ENCODE measurements at places on chromosomes 4 and X.

GRCh38 chrX:21503593-21503992 is 129.4 kb downstream of the CNKSR2 start:
- DNase-seq, result no peak

DNA sequence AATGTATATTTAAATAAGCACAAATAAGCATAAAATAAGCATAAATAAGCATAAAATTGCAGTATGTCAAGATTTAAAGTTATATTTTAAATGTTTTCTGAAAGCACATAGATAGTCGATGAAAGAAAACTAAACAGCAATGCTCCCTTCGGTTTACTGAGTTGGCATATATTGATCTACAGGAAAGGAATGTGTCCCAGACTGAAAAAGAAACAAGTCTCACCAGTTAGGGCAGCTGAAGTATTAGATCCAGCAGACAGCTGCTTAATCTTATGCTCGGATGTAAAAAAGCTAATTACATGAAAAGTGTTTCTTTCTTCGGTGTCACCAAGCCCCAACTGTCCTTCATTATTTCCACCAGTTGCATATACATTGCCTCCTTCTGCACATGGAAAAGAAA is 8.7 kb downstream of the RPGR start:
- DNase-seq, result no peak

DNA sequence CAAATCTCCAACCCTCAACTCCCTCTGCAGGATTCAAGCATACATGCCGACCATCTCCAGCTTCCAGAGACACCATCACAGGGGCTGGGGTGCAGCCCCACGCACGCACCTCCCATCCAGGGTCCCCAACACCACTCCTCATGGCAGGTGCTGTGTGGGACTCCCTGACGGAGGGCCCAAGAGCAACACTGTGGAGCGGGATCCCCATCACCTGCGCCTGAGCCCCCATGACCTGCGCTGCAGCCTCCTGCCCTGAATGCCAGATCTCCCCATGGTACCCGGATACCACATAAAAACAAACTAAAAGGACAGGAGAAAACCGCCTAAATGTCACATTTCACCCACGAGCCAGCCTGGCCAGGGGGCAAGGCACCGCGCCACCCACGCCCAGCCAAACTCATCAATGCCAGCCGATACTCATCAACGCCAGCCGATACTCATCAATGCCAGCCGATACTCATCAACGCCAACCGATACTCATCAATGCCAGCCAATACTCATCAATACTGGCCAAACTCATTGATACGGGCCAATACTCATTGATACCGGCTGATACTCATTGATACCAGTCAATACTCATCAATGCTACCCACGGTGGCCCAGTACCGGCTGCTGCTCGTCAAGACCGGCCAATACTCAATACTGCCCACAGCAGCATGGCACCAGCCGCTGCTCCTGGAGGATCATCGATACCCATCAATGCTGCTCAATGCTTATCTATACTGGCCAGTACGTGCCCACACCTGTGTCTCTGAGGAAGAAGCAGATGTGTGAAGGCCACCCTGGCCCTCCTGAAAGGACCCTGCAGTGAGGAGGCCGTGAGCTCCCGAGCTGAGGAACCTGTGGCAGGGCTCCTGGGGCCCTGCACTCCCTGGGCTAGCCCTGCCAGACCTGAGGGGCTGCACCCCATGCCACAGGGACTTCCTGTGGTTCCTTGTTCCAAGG is 6.2 kb downstream of the CTBP1 start:
- no peak for DNase-seq

DNA sequence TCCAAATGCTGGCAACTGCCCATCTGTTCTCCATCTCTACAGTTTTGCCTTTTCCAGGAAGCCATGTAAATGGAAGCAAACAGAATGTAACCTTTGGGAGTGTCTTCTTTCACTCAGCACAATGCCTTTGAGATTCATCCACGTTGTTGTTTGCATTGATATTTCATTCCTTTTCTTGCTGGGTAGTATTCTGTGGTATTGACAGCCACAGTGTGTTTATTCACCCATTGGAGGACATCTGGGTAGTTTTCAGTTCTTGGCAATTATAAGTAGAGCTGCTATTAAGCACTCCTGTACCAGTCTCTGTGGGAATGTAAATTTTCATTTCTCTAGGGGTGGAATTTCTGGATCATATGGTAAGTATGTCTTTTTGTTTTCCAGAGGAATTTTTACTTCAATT is 194.3 kb upstream of the RPS6KA3 start:
- no peak for DNase-seq

- DNase-seq, result no peak
Observed at GRCh38 chr4:41122775-41123174, 91.6 kb downstream of the APBB2 start.

DNA sequence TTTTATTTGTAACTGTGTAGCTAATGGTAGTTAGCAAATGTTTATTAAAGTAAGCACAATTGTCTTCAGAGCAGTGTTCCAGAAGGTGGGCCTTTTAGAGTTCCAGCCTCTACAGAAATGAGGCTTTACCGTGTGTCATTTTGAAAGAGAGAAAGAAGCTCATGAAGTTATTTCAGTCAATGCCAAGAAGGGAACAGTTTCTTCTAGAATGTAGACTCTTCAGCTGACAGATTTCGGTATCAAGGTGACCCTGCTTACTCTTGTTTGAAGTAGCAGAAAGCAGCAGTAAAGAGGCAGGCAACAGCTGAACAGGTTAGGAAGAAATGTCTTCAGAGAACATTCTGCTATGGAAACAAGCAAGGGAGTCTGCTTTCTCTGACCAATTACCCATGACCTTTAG is 93.6 kb downstream of the TASL start:
- DNase-seq, result no peak

DNA sequence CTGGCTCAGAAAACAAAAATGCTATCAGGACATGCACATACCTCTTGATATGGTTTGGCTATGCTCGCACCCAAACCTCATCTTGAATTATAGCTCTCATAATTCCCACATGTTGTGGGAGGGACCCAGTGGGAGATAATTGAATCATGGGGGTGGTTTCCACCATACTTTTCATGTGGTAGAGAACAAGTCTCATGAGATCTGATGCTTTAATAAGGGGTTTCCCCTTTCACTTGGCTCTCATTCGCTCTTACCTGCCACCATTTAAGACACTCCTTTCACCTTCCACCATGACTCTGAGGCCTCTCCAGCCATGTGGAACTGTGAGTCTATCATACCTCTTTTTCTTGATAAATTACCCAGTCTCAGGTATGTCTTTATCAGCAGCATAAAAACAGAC is 958.6 kb downstream of the TRAM1L1 start:
- DNase-seq, result no peak

DNA sequence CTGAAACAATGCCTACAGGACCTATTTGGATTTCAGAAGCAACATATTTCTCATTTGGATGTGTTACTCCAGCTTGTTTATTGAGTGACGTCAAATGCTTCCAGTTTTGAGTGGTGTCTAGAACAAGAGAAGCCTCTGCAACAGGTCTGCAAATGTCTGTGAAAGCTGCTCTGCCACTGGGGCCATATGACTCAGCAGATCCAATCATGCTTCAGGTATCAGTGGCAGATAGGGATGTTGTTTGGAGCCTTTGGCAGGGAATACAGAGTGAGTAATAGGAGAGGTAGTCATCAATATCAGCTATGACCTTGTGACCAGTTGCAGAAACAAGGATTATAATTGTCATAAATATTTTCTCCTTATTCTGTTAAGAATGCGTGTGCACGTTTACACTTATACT is 141.1 kb upstream of the ZXDA start:
- DNase-seq, result no peak

GRCh38 chr4:72318421-72319170 is 250.4 kb downstream of the ADAMTS3 start:
- DNase-seq, result no peak

DNA sequence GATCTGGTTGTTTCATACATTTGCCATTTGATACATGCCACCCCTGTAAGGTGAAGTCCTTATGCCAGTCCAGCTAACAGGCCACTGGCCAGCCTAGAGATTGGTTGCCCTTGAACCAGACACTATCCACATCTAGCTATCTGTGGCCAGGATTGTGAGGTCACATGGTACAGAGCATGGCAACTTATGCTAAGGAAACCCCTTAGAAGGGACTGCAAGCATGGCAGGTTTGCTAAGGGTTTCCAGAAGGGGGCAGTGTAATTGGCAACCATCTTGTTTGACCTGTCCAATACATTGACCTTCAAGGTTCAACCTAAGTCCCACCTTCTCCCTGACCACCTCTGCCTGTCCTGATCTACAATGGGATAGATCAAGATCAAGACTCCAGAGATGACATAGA is 47.5 kb downstream of the SMC1A start:
- no peak for DNase-seq

GRCh38 chr4:48268956-48269860 is at the start of gene TEC:
TSS of gene TEC (minus strand) at chr4:48269838. CDS start at chr4:48228614, 41,224 bp downstream.
- DNase-seq, result peak; percentile 49

GRCh38 chrX:361231-362145 is 25.2 kb downstream of the PPP2R3B start:
- DNase-seq, result no peak

- no peak for DNase-seq
Observed at GRCh38 chr4:87717276-87718031, 67.4 kb downstream of the DMP1 start.

- DNase-seq, result no peak
Observed at GRCh38 chr4:151652841-151653547, 107.8 kb downstream of the GATB start.

GRCh38 chr4:113169368-113169767 is 119.9 kb downstream of the ANK2 start:
- DNase-seq, result no peak

- DNase-seq, result no peak
Observed at GRCh38 chr4:7146786-7147115, 45.6 kb upstream of the SORCS2 start.

- no peak for DNase-seq
Observed at GRCh38 chrX:43313035-43313434, 343.1 kb upstream of the MAOA start.

GRCh38 chr4:173135241-173135847 is 33.3 kb upstream of the GALNT7 start:
- DNase-seq, result no peak

GRCh38 chrX:133630362-133630761 is 215.1 kb upstream of the GPC4 start:
- DNase-seq, result no peak

DNA sequence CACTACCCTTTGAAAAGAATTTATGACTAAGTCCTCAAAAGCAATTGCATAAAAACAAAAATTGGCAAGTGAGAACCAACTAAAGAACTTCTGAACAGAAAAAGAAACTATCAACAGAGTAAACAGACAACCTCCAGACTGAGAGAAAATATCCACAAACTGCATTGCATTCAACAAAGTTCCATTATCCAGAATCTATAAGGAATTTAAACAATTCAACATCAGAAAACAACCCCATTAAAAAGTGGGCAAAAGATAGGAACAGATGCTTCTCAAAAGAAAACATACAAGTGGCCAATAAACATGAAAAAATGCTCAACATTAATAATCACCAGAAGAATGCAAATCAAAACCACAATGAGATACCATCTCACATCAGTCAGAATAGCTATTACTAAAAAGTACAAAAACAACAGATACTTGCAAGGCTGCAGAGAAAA is 130.2 kb downstream of the GASK1B start:
- no peak for DNase-seq

DNA sequence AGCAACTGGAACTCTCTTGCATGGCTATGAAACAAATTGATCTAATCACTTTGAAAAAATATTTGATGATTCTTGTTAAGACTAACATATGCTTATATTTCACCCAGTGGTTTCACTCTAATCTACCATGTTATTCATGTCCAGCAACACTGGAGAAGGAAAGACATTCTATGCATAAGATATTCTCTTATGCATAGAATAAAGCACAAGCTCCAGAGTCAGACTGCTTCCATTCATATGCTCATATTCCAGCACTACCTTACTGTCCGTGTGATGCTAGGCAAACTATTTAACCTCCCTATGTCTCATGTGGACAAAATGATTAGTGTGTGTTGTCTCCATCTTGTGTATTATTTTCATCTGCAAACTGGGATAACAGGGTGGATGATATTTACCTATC is 124.1 kb downstream of the RNF150 start:
- no peak for DNase-seq

DNA sequence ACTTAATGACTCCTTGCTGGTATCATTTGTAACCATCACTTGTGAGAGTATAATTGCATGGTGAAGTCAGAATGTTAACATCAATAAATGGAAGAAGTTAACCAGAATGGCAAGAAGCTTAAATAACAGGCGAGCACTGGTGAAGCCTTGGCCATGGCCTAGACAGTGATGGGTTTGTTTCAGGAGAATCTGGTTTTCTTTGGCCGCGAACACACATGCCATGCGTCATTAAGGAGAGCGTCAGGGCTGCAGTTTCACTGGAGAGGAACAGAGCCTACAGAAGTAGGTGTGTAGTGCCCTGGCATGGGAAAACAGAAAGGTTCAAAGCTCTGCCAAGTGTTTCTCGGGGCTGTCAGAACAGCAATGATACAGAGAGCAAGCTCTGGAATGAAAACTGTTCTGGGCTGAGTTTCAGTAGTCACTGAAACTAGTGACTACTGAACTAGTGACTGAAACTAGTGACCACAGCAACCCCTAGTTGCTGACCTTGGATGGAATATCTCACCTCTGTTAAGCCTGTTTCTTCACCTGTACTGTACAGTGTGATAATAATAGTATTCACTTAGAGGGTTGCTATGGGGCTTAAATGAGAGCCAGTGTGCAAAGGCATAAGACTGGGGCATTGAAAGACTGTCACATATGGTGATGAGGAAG is 93.8 kb downstream of the C4orf51 start:
- no peak for DNase-seq

GRCh38 chrX:39016556-39016955 is 215.3 kb downstream of the MID1IP1 start:
- DNase-seq, result no peak

GRCh38 chrX:63718010-63718694 is 66.9 kb downstream of the ARHGEF9 start:
- DNase-seq, result no peak

GRCh38 chrX:16979226-16979625 is 32.8 kb downstream of the REPS2 start:
- no peak for DNase-seq

DNA sequence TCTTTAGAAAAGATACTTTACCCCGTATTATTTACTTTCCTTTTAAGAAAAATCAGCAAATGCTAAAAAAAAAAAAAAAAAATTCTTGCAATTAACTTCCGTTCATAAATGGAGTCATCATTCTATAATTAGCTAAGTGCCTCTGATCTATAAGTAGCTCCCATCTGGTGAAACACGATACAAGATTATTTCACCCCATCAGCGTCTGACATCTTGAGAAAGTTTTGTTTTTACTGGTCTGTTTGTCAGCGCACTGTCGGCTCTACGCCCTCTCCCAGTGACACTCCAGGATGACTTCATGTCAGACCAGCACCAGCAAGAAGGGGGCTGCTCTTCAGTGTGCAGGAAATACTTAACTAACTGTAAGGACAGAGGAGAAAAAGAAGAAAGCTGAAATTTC is 108.3 kb downstream of the AFAP1 start:
- DNase-seq, result peak; percentile 48

GRCh38 chrX:52988985-52989917 is 30.9 kb upstream of the FAM156A start:
- DNase-seq, result peak; percentile 25
